ENCODE measurements at places on chromosomes 1 and 21. TPM values are rescaled to one million over a fixed set of nuclear protein-coding genes. Genes with fewer than 3 reads are reported as not detected.

The PLA2G2F gene
- not detected for polyA plus RNA-seq

The KLF17 gene
- polyA plus RNA-seq, result 0.20 TPM

The TNFSF4 gene
- polyA plus RNA-seq, result 20.9 TPM

The GJB3 gene
- not detected for polyA plus RNA-seq

DNA sequence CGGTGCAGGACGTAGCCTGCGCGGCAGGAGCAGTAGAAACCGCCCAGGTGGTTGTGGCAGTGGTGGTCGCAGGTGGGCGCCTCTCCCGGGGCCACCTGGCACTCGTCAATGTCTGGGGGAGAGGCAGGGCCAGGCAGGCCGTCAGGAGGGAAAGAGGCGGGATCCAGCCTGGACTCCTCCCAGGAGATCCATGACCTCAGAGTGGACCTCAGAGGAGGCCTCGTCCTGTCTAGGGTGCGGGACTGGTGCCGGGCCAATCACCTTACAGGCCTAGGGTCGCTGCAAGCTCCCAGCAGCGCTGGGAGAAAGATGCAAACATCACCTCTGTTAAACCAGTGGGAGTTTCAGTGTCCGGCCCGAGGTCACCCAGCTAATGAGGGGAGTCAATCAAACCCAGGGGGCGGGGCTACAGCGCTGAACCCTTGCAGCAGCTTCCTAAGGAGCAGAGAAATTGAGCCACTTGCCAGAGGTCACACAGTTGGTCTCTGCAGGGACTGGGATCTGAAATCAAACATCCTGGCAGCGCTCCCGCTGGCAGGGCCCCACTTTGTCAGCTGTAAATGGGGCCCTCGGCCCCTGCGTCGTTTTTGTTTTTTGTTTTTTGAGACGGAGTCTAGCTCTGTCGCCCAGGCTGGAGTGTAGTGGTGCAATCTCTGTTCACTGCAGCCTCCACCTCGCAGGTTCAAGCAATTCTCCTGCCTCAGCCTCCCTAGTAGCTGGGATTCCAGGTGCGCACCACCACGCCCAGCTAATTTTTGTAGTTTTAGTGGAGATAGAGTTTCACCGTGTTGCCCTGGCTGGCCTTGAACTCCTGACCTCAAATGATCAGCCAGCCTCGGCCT is 1.4 kb downstream of the MASP2 start:
- H3K27ac ChIP-seq, result no peak overlapping the region
- no peaks in the 10 kb centered on the region for H3K36me3 ChIP-seq
- H3K4me3 ChIP-seq, result no peak overlapping the region
- H3K4me1 ChIP-seq, result no peaks in the 10 kb centered on the region

GRCh38 chr1:180360333-180361075 is 130.4 kb downstream of the LHX4 start:
- no peaks in the 10 kb centered on the region for H3K36me3 ChIP-seq
- H3K27me3 ChIP-seq, result no peaks in the 10 kb centered on the region
- no peak overlapping the region for H3K27ac ChIP-seq
- no peaks in the 10 kb centered on the region for H3K4me1 ChIP-seq
- no peak overlapping the region for H3K4me3 ChIP-seq

The C1QC gene
- polyA plus RNA-seq, result not detected

DNA sequence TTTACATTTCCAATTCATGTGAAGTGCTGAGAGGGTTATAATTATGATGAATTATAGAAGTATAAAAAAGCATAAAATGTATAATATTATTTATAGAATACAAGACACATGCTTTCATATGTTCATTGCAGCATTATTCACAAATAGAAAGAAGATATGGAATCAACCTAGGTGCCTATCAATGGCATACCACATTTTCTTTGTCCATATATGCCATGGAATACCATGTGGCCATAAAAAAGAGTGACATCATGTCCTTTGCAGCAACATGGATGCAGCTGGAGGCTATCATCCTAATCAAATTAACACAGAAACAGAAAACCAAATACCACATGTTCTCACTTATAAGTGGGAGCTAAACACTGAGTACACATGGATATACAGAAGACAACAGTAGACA is 85.1 kb upstream of the C1orf105 start:
- no peak overlapping the region for H3K4me3 ChIP-seq
- DNase-seq, result no peak
- no peaks in the 10 kb centered on the region for H3K4me1 ChIP-seq
- H3K36me3 ChIP-seq, result no peaks in the 10 kb centered on the region
- H3K27me3 ChIP-seq, result no peaks in the 10 kb centered on the region

DNA sequence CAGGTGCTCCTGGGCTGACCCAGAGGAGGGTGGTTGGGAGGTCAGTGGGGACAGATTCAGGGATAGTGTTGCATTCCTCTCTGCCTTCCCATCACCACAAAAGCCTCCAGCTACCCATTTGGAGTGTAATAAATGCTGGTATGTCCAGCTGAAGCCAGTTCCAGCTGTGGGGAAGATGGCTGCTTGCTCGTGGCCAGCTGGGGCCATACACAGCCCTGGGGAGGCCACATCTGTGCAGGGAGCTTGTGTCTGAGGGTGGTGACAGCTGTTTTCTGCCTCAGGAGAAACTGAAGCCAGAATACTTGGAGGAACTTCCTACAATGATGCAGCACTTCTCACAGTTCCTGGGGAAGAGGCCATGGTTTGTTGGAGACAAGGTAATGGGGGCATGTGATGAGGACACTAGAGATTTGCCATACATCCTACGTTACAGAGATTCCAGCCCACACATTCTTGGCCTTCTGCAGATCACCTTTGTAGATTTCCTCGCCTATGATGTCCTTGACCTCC is 2.7 kb downstream of the GSTM4 start:
- peaks cover 2% of the 10 kb centered on the region for H3K27me3 ChIP-seq
- H3K27ac ChIP-seq, result no peak overlapping the region
- H3K36me3 ChIP-seq, result no peaks in the 10 kb centered on the region
- peaks cover 5% of the 10 kb centered on the region for H3K4me1 ChIP-seq
- no peak for DNase-seq

DNA sequence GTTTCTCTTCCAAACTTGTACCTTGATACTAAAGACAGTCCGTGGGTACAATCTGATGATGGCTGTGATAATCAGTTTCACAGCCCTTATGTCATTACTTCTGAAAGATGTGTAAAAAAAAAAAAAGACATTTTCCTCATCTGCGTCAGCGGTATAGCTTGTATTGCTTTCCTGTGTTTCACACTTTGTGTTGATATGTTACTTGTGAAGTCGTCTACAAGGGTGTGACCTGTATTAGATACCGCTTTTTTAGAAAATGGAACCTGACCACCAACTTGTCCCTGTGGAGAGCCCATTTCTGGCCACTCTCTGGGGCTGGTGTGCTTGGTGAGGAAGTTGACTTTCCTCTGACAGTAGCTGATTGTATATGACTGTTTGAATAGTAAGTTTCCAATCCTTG is 50.5 kb downstream of the PEX14 start:
- no peaks in the 10 kb centered on the region for H3K36me3 ChIP-seq
- no peak overlapping the region for H3K4me3 ChIP-seq
- no peak for DNase-seq
- H3K27ac ChIP-seq, result no peak overlapping the region
- H3K27me3 ChIP-seq, result no peaks in the 10 kb centered on the region

DNA sequence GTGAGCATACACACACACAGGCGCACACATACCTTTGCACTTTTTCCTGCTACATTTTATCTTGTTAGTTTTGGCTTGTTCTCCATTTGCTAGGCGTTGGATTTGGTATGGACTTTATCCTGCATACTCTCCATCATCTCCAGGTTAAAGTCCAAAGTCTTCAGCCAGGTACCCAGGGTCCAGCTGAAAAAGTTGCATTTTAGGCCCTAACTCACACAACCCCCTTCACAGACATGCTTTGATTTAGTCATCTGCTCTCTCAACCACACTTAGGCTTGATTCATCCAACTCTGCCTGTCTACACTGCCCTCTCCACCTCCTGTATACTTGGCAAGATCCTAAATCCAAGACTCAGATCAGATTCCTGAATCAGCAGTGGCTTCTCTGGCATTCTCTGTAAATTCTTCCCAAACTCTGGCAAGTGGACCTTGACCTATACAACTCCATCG is 10.7 kb upstream of the LAMB3 start:
- DNase-seq, result peak; percentile 56
- no peaks in the 10 kb centered on the region for H3K36me3 ChIP-seq
- peaks cover 2% of the 10 kb centered on the region for H3K4me1 ChIP-seq
- H3K27me3 ChIP-seq, result no peaks in the 10 kb centered on the region

The PLEKHA6 gene
- polyA plus RNA-seq, result 4.3 TPM

DNA sequence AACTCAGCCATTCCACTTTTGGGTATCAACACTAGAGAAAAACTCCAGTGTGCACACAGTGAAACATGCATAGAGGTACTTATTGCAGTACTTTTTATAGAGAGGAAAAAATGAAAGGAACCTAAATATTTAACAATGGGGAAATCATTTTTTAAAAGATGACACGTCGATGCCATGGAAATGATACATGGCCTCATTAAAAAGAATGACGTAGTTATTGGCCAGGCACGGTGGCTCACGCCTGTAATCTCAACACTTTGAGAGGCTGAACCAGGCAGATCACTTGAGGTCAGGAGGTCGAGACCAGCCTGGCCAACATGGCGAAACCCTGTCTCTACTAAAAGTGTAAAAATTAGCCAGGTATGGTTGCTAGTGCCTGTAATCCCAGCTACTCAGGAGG is 42.5 kb downstream of the MATN1 start:
- H3K4me3 ChIP-seq, result no peak overlapping the region
- no peaks in the 10 kb centered on the region for H3K36me3 ChIP-seq
- no peaks in the 10 kb centered on the region for H3K4me1 ChIP-seq
- no peak for DNase-seq

- no peak for DNase-seq
- H3K27ac ChIP-seq, result no peak overlapping the region
- no peaks in the 10 kb centered on the region for H3K36me3 ChIP-seq
- no peaks in the 10 kb centered on the region for H3K27me3 ChIP-seq
- H3K4me3 ChIP-seq, result no peak overlapping the region
- no peaks in the 10 kb centered on the region for H3K4me1 ChIP-seq
Observed at GRCh38 chr1:113593550-113594297, 165.6 kb downstream of the PHTF1 start.

DNA sequence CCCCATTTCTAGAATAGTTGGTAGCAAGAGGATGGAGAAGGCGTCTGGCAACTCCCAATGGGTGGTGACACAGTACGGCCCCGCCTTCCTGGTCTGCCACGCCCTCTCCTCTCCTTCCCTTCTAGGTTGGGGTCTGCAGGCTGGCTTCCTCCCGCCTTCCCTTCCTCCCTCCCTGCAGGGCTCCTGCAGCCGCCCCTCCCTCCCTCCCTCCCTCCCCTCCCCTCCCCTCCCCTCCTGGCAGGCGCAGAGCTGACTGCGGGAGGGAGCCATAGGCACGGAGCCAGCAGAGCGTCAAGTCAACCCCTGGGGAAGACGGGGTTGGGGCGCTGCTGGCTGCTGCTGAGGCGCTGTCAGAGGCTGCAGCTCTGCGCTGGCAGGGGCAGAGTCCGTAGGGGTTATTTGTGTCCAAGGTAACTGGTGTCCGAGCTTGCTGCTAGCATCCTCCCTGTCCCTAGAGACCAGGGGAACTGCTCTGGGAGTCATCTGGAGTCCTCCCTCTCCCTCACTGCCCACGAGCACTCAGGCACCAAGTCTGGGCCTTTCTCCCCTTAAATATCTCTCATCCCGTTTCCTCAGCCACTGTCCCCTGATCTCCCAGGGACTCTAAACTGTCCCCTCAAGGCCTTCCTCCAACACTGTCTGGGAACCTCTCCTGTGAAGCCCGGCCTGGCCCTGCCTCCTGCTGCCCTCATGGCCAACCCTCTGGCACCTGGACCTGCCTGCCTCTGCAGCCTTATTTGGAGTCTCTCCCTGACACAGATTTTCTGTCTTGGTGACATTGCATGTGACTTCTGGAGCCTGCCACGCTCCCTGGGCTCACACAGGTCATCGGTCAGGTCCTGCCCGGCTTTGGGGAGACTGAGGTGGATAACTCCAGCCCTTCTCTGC is 57.4 kb upstream of the ACOT11 start:
- no peak for DNase-seq
- no peak overlapping the region for H3K27ac ChIP-seq
- no peak overlapping the region for H3K4me3 ChIP-seq
- H3K4me1 ChIP-seq, result peaks cover 7% of the 10 kb centered on the region

GRCh38 chr1:94684690-94685250 is 135.4 kb upstream of the SLC44A3 start:
- H3K4me1 ChIP-seq, result peaks cover 3% of the 10 kb centered on the region
- no peak overlapping the region for H3K27ac ChIP-seq
- H3K4me3 ChIP-seq, result no peak overlapping the region
- H3K27me3 ChIP-seq, result no peaks in the 10 kb centered on the region
- no peak for DNase-seq

The TLR5 gene
- 0.19 TPM for polyA plus RNA-seq

The SMIM1 gene
- not detected for polyA plus RNA-seq

- no peaks in the 10 kb centered on the region for H3K36me3 ChIP-seq
- H3K27me3 ChIP-seq, result no peaks in the 10 kb centered on the region
- H3K27ac ChIP-seq, result no peak overlapping the region
- no peak overlapping the region for H3K4me3 ChIP-seq
- no peaks in the 10 kb centered on the region for H3K4me1 ChIP-seq
Observed at GRCh38 chr21:29423099-29423870, 124.6 kb downstream of the BACH1 start.

DNA sequence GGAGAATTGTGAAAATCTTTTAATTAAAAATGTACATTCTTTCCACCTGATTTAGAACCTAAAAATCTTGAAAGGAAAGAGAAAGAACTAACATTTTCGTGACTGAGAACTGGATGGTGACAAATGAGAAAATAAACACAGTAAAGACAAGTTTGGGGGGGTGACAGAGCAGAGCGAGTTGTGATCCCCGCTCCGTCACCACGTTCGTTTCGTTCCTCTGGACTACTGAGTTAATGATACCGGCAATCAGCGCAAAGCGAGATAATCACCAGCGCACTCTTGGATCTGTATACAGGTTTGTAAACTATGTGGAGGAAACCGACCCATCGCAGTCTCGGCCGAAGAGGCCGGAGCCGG is 31.2 kb upstream of the CFAP126 start:
- peak overlapping the region; percentile 99 for H3K27ac ChIP-seq
- no peaks in the 10 kb centered on the region for H3K36me3 ChIP-seq
- no peak for DNase-seq
- H3K27me3 ChIP-seq, result no peaks in the 10 kb centered on the region
- peaks cover 2% of the 10 kb centered on the region for H3K4me1 ChIP-seq

DNA sequence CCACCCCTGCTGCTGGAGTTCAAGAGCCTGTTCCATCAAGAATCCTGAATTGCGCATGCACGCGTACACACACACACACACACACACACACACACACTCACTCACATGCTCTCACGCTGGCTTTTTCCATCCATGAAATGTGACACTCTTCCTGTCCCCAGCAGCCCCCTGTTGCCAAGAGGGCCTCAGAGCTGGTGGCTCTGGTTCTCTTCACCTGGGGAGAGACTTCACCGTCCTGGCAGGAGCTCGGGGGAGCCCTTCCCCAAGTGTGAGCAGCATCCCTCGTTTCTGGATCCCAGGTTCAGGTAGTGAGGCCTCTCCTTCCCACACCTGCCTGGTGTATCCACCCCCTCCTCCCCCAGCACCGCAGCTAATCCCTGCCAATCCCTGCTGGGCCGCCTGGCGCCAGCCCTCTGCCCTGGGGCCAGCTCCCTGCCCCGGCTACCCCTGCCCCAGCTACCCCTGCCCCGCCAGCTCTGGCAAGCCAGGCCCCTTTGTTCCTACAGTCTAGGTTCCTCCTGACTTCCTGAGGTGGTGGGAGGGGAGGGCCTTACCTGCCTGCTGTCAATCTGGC is 9.9 kb downstream of the PLOD1 start:
- no peaks in the 10 kb centered on the region for H3K4me1 ChIP-seq
- no peaks in the 10 kb centered on the region for H3K27me3 ChIP-seq
- H3K36me3 ChIP-seq, result peaks cover 8% of the 10 kb centered on the region
- no peak overlapping the region for H3K4me3 ChIP-seq

- H3K27me3 ChIP-seq, result no peaks in the 10 kb centered on the region
- H3K4me1 ChIP-seq, result peaks cover 13% of the 10 kb centered on the region
- H3K4me3 ChIP-seq, result no peak overlapping the region
Observed at GRCh38 chr1:243287652-243288051, 31.8 kb downstream of the SDCCAG8 start.

- H3K27ac ChIP-seq, result no peak overlapping the region
- no peak overlapping the region for H3K4me3 ChIP-seq
- no peaks in the 10 kb centered on the region for H3K36me3 ChIP-seq
Observed at GRCh38 chr1:89547563-89548116, 23.0 kb downstream of the LRRC8B start.

The TRNP1 gene
- 66.9 TPM for polyA plus RNA-seq

All from fibroblast of lung (primary cell).